Neuronal stem cell (in vitro differentiated cells): ENCODE measurements at places on chromosomes 12 and 14.

DNA sequence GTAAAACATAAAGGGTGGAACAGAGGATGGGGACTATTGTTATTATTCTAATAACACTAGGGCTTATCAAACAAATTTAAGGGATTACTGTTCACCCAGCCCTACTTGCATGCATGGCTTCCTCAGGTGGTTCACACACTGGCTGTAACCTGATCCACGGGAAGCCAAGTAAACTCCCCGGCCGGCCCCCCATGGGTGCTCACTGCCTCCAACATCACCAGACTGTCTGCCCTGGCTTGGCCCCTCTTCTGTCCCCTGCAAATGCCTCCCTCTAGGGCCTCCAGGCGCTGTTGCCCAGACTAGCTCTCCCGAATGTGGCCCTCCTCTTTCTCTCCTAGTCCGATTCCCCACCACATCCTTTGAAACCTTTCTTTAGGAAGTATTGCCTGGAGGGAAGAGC lies 18.6 kb downstream of the FAIM2 start:
- peaks cover 38% of the 10 kb centered on the region for H3K27me3 ChIP-seq
- no peak for DNase-seq
- peaks cover 15% of the 10 kb centered on the region for H3K4me1 ChIP-seq
- no peak overlapping the region for H3K4me3 ChIP-seq
- H3K27ac ChIP-seq: no peak overlapping the region

- H3K27ac ChIP-seq: no peak overlapping the region
- no peak for DNase-seq
- H3K4me1 ChIP-seq: peaks cover 20% of the 10 kb centered on the region
- H3K36me3 ChIP-seq: no peaks in the 10 kb centered on the region
- no peak overlapping the region for H3K4me3 ChIP-seq
- H3K27me3 ChIP-seq: no peaks in the 10 kb centered on the region
Observed at GRCh38 chr12:116261525-116262100, 15.9 kb downstream of the MED13L start.

DNA sequence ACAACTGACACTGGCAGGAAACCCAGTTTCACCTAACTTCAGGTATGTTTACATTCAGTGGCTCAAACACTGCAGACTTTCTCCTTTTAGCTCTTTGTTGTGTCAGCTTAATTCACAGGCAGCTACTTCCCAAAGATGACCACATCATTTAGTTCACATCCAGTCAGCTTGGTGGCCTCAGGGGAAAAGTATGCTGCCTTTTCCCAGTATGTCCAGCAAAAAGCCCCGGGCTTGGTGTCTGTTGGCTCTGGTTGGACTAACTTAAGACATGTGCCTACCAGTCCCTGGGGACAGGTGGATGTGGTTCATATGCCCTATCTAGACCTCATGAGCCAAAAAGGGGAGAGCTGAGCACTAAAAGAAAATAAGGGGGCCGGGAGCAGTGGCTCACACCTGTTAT lies 56.4 kb downstream of the GOLGA5 start:
- DNase-seq: no peak
- H3K4me3 ChIP-seq: no peak overlapping the region
- H3K27ac ChIP-seq: no peak overlapping the region
- H3K36me3 ChIP-seq: no peaks in the 10 kb centered on the region

GRCh38 chr14:72808564-72808963 lies 85.3 kb downstream of the DPF3 start:
- H3K36me3 ChIP-seq: no peaks in the 10 kb centered on the region
- H3K27me3 ChIP-seq: no peaks in the 10 kb centered on the region
- DNase-seq: no peak
- no peak overlapping the region for H3K27ac ChIP-seq
- peaks cover 5% of the 10 kb centered on the region for H3K4me1 ChIP-seq

- H3K4me1 ChIP-seq: no peaks in the 10 kb centered on the region
- DNase-seq: no peak
- no peak overlapping the region for H3K27ac ChIP-seq
- H3K4me3 ChIP-seq: no peak overlapping the region
Observed at GRCh38 chr12:108507971-108508642, 7.0 kb upstream of the FICD start.

GRCh38 chr14:61368781-61369453 lies 47.5 kb downstream of the PRKCH start:
- H3K4me1 ChIP-seq: no peaks in the 10 kb centered on the region
- no peaks in the 10 kb centered on the region for H3K27me3 ChIP-seq
- no peak for DNase-seq
- no peak overlapping the region for H3K4me3 ChIP-seq

DNA sequence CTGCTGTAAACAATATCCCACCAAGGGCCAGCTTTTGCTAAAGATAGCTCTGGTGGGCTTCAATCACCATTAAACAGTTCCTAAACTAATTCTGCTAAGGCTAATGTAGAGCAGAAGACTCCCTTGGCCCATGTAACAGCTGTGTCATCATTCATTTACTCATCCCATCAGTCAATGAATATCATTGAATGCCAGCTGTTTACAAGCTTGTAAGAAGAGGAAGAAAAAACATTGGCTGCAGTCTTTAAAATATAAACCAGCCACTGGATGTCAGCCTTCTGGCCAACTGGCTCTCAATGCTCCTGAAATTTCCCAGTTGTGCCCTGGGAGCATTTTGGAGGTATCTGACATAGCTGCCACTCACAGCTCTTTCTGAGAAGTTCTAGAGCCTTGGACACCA lies 18.0 kb upstream of the MAP3K9 start:
- no peak overlapping the region for H3K4me3 ChIP-seq
- H3K27ac ChIP-seq: no peak overlapping the region
- no peaks in the 10 kb centered on the region for H3K4me1 ChIP-seq
- no peak for DNase-seq
- H3K27me3 ChIP-seq: no peaks in the 10 kb centered on the region

DNA sequence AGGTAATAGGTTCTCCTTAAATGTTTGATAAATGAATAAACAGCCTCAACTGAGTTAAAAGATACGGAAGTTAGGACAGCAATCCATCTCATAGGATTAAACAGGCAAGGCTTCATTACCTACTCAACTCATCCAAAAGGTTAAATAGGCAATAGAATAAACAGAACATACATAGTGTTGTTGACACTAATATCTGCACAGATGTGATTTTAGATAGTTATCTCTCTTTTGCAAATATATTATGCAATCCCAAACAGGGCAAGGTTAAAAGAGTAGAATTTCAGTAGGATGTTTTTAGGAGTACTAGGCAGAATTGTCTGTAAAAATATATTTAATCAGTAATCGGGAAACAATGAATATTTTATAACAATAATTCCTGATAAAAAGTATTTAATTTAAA lies 276.3 kb downstream of the CPNE8 start:
- H3K27ac ChIP-seq: no peak overlapping the region
- DNase-seq: no peak
- no peaks in the 10 kb centered on the region for H3K27me3 ChIP-seq
- H3K4me1 ChIP-seq: no peaks in the 10 kb centered on the region
- no peak overlapping the region for H3K4me3 ChIP-seq

- peaks cover 2% of the 10 kb centered on the region for H3K4me1 ChIP-seq
- no peak for DNase-seq
- no peak overlapping the region for H3K27ac ChIP-seq
- H3K36me3 ChIP-seq: no peaks in the 10 kb centered on the region
- H3K4me3 ChIP-seq: no peak overlapping the region
Observed at GRCh38 chr12:84644908-84645307, 267.7 kb downstream of the SLC6A15 start.

DNA sequence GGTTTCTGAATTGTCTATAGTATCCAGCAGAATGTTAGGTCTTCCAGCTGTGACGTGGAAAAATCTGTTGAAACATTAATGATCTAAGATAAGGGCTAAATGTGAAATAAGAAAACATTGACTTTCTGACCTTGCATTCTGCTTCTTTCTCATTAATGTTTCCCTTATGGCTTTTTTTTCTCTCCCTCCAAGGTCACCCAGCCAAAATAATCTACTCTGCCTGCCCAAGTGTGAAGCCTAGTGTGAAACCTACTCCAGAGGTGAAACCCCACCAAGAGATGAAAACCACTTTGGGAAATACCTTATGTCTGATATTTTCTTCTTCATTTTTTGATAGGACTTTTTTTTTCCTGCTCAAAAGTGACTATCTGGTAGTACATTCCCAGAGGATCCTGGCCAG lies 108.0 kb downstream of the SSPN start:
- no peak for DNase-seq
- no peaks in the 10 kb centered on the region for H3K27me3 ChIP-seq
- H3K27ac ChIP-seq: no peak overlapping the region
- H3K4me3 ChIP-seq: no peak overlapping the region
